ENCODE measurements at places on chromosomes 7 and 10.

DNA sequence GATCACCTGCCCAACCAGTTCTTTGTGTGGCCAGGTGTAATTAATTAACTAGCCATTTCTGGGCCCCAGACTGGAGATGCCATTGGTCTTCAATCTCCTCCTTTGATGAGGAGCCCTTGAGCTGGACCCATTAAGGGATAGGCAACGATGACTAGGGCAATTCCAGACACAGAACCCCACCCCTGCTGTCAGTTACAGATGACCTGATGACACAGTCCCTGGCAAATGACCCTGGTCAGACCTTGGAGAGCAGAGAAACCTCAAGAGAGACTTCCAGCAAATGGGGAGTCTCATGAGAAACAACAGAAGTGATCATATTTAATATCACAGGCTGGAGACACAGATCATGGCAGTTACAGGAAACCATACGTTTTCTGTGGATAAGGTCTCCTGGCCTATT, 101.8 kb upstream of the TCF7L2 start:
- no peak for DNase-seq

DNA sequence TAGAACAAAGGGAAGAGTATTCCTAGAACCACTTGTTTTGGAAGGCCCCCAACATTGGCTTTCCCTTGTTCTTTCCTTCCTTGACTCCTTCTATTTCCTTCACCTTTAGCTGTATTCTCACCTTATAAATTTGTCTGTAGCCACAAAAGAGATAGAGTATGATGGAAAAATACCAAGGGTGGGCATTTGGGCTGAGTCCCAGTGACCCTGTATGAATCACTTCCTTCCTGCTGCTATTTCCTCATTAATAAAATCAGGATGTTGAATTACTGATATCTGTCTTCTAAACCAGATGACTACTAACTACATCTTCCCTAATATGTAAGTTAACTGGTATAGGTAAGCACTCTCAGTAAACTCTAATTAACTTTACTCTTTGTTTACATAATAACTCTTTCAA, 55.1 kb downstream of the IFIT5 start:
- DNase-seq: no peak

- no peak for DNase-seq
These were observed 57.6 kb downstream of the MKI67 start for GRCh38 chr10:128068398-128069285.

DNA sequence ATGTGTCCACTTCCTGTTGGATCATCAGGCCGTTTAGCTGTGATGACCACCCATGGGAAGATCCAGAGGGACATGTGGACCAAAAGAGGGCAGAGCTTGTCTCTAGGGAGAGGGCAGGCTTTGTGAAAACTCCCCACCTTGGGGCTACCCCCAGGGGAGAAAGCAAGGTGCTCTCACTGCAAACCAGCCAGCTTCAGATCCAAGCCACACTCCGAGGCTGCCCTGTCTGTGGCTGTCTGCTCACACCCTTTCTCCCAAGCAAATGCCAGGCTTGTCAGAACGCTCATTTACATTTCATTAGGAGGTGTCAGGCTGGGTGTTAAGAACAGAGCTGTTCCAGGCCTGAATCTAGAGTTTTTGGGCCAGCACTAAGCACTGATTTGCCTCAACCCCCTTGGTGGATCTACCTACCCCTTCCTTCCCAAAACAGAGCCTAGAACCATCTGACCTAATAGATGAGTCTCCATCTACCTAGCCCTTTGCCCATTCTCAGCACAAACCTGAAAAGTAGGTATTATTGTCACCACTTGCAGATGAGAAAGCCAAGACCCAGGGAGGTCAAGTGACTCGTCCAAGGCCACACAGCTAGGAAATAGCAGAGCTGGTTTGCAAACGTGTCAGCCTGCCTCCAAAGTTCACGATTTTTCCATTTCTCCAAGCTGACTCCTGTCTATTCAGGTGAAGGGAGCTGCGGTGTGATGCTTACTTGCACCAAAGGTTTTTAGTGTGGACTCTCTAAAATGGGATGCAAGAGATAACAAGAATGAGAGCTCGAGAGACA, 130.9 kb downstream of the EMX2 start:
- no peak for DNase-seq

DNA sequence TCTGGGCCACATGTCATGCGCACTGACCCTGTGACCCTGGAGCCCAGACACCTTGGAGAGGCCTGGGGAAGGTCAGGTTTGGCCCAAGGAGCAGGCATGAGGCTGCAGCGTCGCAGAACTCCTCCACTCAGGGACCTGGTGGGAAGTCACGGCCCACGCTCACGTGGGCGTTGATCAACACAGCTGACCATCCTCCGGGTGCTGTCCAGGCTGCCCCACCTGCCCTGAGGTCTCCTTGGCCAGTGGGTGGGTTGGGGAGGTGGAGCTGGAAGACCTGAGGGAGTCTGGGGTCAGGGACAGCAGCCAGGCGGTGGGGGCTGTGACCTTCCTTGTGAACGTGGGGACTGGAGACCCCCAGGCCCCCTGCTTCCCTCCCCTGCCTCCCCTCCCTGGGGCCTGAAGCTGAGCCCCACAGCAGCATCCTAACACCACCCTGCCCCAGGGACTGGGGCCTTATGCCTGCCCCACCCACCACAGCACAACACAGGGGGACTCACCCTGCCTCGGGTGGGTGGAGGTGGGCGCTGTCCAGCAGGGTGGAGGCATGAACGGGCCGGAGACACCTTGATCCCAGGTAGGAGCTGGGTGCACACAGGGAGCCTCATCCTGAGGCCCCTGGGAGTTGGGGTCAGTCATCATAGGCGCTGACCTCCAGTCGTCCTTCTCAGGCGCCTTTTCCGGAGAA, 44.0 kb upstream of the ADGRA1 start:
- no peak for DNase-seq

GRCh38 chr10:48683868-48684267, 805 bp upstream of the WDFY4 start:
- DNase-seq: no peak

DNA sequence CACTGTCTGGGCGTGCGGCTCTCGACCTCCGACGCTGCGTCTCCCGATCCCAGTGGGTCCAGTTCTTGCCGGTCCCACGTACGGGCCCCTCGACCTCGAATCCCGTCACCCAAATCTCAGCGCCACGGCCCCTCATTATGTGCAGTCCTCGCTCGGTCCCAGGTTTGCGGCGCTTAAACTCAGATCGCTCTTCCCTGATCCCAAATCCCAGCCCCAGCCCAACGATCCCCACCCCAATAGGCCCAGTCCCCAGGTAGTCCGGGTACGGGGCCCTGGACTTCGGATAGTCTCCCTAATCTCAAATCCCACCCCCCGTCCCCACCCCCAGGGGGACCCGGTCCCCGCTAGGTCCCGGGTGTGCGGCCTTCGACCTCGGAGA, 666 bp downstream of the HNRNPF start:
- DNase-seq: no peak

DNA sequence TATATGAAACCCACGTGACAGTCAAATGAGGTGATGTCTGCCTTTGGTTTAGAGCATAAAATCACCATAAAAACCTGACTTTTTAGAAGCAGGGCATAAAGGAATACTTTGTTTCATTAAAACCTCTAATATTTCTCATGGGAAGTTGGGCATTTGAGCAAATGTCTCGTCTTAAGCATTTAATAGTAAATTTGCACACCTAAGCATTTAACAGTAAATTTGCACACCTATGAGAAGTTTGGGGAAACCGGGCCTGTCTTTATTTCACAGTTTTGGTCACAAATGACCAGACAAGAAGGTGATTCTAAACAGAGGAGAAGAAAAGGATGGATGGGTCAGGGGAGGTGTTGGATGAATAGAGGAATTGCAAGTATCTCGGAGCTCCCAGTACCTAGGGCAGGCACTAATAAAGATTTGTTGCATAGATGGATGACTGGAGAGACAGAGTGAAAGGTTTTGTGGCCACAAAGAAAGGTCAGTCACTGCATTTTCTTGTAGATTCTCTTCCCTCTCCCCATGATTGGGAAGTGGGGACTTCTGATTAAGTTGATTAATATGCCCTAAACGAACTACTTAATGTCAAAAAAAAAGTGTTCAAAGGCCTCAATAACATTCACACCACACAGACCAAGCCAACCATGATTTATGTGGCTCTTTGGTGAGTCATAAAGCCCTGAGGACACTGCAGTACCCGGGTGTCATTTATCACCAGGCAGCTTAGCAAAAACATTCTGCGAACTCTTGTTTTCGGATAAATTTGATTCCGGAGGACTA, 158.2 kb downstream of the SPAG6 start:
- DNase-seq: no peak

DNA sequence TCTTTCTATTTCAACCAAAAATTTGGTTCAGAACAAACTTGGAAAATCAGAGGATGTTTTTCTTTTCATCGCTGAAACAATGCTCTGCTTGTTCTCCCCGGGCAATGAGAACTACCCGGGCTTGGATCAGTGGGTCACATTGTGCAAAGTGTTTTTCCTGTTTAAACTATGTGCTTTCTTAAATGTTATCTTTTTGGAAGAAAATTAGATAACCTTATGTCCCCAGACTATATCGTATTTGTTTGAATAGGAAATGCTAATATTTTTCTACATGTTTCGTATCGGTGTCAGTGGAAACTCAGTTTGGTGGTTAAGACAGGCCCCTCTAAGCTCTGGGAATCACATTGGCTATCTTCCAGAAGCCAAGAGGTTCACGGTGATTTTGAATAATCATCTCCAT, 319.5 kb upstream of the NFE2L3 start:
- DNase-seq: no peak

DNA sequence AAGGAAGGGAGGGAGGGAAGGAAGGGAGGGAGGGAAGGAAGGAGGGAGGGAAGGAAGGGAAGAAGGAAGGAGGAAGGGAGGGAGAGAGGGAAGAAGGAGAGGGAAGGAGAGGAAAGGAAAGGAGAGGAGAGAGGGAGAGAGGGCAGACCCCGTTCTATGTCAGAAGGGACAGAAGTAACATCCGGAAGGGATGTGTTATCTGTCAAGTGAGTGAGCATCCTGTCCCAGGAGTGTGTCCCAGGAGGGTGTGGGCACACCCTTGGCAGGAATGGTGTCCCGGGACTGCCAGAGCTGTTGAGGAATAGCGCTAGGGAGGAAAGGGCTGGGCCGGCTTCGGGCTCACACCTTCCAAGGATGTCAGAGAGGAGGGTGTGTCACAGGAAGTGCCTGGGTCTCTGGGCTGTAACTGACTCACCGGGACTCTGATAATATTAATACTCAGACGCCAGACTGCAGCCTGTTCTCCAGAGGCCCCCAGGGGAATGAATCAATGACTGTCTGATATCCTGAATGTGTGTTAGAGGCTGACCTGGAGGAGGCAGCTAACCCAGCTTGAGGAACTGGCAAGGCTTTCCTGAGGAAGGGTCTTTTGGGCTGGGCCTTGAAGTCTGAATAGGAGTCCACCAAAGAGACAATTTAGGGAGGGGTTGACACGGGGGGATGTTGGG, 125.6 kb upstream of the TNRC18 start:
- no peak for DNase-seq

- DNase-seq: no peak
These were observed 11.3 kb downstream of the SPAM1 start for GRCh38 chr7:123936388-123936787.

- DNase-seq: no peak
These were observed 77.1 kb upstream of the TRIL start for GRCh38 chr7:29035044-29035740.

- DNase-seq: no peak
These were observed 272.7 kb downstream of the CELF2 start for GRCh38 chr10:11290156-11290890.

DNA sequence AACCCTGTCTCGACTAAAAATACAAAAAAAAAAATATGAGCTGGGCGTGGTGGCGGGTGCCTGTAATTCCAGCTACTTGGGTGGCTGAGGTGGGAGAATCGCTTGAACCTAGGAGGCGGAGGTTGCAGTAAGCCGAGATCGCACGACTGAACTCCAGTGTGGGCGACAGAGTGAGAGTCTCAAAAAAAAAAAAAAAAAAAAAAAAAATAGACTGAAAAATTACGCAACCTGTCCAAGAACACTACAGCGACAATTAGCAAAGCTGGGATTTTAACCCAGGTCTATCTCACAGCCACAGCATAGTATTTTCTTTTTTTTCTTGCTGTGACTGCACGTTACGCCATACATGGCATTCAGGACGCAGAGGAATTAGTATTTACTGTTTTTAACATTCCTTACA, 1.1 kb upstream of the RABGEF1 start:
- no peak for DNase-seq

DNA sequence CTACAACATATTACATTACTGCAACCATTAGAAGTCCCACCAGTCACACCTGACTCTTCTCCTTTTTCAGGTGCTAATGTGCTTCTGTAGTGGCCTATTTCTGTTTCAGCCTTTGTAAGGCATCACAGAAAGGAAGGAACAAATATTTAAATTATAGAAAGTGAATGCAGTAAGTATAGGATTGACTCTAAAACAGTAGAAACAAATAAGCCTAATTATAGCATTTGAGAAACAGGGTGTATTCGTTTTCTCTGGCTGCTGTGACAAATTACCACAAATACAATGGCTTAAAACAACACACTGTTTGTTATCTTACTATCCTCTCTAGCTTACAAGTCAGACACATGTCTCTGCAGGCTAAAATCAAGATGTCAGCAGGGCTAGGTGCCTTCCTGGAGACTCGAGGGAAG, 69.4 kb downstream of the CCSER2 start:
- DNase-seq: no peak

DNA sequence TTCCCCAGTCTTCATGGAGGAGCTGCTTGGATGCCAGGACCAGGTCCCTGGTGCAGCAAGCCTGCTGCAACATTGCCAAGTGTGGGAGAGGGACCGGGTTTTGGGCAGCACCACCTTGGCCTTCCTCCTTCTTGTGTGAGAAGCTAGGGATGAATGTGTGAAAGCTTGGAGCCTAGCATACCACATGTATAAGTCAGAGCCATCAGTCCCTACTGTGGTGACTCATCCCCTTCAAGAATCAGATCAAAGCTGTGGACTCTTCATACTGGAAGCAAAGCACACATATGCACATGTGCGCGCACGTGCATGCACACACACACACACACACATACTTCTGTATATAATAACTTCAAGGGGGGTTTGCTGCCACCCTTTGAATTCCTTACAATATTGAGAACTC, 527.8 kb downstream of the LRMDA start:
- DNase-seq: no peak

GRCh38 chr10:78296785-78297184, 263.1 kb downstream of the RPS24 start:
- no peak for DNase-seq

DNA sequence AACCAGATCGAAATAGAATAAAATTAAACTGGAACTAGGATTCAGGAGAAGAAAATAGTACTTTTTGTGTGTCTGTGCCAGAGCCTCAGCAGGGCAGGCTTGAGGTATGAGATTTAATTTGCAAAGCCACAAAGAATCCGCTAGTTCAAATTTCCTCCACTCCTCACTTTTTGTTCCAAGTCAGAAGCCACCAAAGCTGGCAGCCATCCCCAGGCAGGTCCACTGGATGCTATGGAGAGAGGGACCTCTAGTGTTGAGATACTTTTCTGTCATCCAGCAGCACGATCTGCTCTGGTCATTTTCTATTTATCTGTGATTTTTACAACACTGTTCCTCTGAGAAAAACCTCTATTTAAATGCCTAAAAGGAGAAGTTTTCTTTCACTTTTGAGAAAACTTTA, 147.9 kb upstream of the FRMD4A start:
- DNase-seq: no peak

GRCh38 chr7:129422727-129423126, 11.5 kb upstream of the STRIP2 start:
- DNase-seq: no peak

- peak; percentile 19 for DNase-seq
These were observed 115.9 kb upstream of the CACUL1 start for GRCh38 chr10:118870467-118871243.

- DNase-seq: no peak
These were observed 9.6 kb upstream of the MYPN start for GRCh38 chr10:68099736-68100135.

- no peak for DNase-seq
These were observed 914 bp downstream of the SDHAF3 start for GRCh38 chr7:97118306-97118917.

- DNase-seq: no peak
These were observed 50.0 kb downstream of the NKX6-2 start for GRCh38 chr10:132735923-132736391.

Measured in LNCaP clone FGC (cell line).